ENCODE measurements at places on chromosomes 3 and 15. TPM values are rescaled to one million over a fixed set of nuclear protein-coding genes. Genes with fewer than 3 reads are reported as not detected.

GRCh38 chr15:62847900-62848489 is 194.6 kb upstream of the TPM1 start:
- DNase-seq, result peak; percentile 81

DNA sequence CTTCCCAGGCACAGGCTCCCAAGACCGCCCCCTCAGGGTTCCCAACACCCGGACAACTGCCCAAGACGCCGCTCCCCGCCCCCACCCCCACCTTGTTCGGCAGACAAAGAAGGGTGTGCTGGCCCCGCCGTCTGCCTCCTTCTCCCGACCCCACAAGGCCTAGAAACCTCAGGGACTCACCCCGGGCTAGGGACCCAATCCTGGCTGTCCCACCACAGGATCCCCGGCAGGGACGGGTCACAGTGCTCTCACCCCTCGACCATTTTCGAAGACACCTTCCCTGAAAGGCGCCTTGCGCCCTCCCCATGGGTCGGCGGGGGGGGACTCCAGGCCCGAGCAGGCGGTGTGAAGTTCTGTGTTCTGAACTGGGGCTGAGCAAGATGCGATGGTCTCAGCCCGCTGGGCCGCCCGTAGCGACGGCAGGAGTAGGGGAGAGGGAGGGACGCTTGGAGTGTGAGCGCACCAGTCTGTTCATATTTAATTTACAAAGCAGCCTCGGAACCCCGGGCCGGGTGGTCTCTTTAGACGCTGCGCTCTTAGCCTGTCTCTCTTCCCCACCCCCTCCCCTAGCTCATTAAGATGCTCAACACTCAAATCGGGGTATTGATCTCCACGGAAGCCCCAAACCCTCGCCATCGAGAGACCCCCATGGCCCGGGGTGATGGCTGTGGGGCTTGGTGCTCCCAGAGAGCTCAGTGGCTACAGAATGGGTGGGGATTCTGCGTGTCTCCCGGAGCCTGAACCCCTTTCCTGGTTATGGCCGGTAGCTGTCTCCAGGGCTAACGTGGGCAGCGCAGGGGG is 1.4 kb upstream of the ISLR2 start:
- no peak for DNase-seq

DNA sequence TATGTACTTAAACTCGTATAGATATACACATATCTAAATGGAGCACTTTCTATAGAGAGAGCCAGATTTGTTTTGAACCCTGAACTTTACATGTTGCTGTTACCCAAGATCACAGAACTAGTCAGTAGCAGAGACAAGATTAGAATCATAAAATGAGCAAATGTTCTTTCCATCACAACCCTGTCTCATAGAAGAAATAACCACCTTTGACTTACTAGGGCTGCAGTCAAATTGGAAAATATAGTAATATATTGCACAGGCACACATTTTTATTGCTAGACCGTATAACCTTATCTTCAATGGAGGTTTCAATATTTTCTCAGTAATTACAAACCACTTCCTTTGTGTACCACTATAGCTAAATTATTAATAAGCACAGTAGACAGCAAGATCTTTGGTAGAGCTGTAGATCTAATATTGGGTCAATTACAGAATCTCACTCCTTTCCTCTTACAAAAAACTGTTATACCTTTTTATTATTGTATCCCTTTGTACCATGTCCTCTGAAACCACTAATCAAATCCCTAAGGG is 41.5 kb upstream of the TBL1XR1 start:
- no peak for DNase-seq

DNA sequence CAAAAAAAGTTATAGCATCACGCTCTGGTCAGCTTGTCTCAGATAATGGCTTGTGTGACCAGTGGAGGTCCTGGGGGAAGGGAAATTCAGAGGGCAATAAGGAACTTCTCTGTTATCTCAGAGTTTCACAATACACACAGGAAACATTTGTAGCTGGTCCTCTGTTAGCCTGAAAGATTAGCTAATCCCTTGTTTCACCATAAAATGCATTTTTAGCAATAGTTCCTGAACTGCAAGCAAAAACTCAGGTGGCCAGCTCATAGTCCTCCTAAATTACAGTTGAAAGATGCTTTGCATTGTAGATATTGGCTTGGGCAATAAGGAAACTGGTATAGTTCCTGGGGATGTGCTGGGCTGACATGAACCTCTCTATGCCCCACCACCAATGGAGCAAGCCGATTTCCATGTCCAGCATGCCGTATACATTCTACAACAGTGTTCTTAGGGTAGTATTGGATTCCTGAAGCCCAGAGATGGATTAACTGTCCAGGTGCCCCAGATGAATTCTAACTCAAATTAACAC is 141.5 kb upstream of the TBL1XR1 start:
- DNase-seq, result no peak

- no peak for DNase-seq
Measured at GRCh38 chr15:70503798-70504298, 259.5 kb downstream of the UACA start.

GRCh38 chr3:133675631-133676335 is 14.0 kb upstream of the TOPBP1 start:
- DNase-seq, result no peak

The TMEM207 gene
- not detected for total RNA-seq

The GPR62 gene
- not detected for total RNA-seq

The OSTN gene
- not detected for total RNA-seq

DNA sequence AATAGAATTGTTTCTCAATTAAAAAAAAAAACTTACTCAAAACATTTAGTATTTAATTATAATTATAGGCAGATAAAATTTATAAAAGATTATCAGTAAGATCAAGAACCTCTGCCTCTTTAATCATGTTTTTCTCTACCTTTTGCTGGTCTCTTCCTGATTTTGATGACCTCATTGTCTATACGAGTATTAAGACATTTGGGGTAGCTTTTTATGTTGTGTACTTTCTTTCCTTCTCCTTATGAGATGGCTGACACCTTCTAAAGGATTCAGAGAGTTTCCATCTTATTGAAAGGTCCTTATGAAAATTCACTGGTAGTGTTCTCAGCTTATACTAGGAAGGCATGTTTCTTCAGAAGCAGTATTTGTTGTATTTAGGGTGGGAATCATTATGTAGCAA is 426.3 kb downstream of the LPP start:
- DNase-seq, result no peak

DNA sequence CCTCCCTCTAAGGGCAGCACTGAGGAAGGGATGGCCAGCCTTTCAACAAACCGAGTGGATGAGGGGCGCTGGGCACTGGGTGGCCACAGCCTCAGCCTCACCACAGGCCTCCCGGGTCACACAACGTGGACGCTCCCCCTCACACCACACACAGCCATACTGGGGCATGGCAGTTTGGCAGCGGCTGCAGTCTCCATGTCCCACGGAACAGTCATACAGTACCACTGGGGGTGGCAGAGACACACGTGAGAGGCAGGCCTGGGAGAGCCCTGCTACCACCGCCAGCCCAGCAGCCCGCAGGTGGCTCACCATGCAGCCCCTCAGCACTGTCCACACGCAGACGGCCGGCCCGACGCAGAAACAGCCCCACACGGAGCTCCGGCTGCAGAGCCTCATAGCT is 11.7 kb downstream of the PLXNB1 start:
- no peak for DNase-seq

DNA sequence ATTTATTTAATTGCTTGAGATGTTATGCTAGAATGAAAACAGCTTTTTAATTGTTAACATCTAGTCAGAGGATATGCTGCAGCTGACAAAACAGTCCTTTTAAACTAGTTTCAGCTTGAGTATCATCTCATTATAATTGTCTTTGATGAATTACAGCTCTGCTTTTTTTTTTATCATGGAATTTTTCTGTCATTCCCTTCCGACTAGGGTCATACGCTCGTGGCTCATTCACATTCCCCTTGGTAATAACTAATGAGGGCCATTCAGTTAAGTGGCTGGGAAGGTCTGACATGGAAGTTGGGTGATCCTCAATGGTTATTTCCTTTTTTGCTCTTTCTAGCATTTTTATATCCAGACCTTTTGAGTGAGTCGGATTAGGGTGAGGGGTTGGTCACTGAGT is 77.0 kb downstream of the PGPEP1L start:
- no peak for DNase-seq

- no peak for DNase-seq
Measured at GRCh38 chr3:197468866-197469382, 86.8 kb downstream of the BDH1 start.

DNA sequence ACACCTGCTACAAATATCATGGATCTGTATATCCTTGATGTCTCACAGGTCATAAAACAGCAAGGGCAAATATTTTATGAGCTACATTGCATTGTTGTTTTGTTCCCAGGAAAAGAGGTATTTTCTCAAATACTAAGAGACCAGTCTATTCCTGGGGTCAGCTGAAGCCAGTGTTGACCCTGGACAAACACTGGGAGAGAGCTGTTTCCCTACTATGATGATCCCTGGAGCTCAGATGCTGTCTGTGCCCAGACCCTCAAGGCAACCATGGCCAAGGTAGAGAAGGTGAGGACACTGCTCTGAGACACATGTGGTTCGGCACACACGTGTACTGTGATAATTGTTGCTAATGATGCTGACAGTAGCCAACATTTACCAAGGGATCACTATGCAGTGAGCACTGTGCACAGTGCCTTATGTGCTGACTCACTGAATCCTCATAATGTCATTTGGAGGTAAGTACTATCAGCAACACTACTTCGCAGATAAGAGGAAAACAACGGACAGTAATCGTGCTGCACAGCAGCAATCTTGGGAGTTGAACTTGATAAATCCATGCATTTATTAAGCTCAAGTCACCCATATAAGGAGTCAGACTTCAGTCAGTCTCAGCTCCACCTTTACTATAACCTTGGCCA is 943.6 kb downstream of the FHIT start:
- no peak for DNase-seq

DNA sequence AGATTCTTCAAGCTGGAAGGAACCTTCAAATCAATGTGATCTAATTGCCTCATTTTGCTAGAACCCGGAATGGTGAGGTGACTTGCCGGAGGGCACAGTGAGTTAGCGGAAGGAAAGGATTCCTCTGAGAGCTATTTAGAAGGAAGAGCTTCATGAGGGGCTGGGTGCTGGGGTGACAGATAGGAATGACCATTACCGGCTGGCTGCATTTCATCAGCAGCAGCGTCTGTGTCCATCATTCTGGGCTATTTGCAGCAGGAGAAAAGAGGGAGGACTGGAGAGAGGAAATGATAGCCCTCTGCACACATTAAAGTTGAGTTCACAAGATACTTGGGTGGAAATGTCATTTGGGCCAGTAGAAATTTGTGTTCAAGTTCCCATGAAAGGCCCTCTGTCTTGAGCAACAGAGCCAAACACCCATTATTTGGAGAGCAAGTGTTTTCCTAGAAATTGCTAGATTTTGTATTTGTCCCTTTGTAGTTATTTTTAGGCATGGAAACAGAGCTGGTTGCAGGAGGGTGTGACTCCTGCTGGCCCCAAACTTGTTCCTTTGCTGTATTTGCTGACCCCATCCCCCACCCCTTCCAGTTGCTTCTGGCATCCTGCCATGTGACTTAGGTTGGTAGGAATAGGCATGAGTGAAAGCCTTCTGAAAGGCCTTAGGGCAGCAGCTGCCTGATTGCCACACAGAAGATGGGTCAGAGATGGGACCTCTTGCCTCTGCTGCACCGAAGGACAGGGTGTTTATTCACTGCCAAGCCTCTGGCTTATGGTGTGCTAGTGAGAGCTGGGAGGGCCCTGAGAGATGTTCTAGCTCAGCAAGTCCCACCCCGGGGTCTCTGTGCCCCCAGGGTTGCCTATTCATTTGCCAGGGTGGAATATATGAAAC is 87.5 kb upstream of the PLXNA1 start:
- DNase-seq, result no peak

DNA sequence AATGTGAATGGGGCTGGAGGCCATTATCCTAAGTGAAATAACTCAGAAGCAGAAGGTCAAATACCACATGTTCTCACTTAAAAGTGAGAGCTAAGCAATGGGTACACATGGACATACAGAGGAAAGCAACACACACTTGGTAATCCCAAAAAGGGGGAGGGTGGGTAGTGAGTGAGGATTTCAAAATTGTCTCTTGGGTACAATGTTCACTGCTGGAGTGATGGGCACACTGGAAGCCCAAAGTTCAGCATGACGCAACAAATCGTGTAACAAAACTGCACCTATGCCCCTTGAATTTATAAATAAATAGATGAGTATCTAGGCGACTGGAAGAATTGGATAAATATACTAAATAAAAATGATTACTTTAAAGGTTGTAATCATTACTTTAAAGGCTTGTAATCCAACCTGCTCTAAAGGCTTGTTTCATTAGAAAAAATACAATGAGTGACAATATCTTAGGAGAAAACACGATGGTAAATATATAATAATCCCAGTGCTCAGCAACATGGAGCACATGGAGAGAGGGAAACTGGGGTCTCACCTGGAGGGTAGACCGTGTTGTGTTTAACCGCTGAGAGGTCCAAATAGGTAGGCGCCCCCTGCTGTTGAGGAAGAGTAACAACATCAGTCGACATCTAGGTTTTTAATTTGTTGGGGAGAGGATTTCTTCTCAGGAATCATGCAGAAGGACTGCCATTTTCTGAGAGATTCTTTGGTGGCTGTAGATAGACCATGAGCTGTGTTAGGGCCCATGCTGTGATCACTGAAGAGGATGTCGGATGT is 78.5 kb upstream of the ROBO1 start:
- DNase-seq, result no peak

- no peak for DNase-seq
Measured at GRCh38 chr3:109026821-109027220, 73.1 kb upstream of the GUCA1C start.

GRCh38 chr3:16945330-16945729 is 60.6 kb downstream of the PLCL2 start:
- DNase-seq, result no peak
